GM04504 (cell line): ENCODE measurements at places on chromosomes 4 and X.

DNA sequence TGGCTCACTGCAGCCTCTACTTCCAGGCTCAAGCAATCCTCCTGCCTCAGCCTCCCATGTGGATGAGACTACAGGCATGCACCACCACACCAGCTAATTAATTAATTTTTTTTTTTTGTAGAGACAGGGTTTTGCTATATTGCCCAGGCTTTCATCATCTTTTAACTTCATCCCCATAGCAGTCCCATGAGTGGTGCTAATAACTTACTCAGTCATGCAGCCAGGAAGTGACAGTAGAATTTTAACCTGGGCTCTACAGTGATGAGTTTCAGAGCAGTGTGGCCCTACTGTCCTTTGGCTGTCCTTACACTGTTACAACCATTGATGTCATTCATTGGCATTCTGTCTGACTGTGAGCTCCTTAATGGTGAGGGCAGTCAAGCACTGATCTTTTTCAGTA lies 3.9 kb upstream of the OCIAD2 start:
- DNase-seq = no peak

DNA sequence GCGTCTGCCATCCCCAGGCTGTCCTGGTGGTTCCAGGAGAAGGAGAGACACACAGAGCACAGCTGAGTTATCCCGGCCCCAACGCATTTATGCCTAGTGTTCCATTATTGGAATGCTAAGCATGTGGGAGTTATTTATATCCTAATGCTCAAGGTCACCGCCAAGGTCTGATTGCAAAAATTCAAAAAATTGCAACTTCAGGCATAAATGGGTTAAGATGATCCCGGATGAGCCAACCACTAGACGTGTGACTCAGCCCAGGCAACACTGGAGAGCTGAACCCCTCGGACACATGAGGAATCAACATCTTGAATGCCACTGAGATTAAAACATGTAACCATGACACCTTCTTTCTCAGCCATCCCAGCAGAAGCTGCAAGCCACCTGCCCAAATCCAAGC lies 3.8 kb upstream of the ZCCHC4 start:
- peak; percentile 16 for DNase-seq

DNA sequence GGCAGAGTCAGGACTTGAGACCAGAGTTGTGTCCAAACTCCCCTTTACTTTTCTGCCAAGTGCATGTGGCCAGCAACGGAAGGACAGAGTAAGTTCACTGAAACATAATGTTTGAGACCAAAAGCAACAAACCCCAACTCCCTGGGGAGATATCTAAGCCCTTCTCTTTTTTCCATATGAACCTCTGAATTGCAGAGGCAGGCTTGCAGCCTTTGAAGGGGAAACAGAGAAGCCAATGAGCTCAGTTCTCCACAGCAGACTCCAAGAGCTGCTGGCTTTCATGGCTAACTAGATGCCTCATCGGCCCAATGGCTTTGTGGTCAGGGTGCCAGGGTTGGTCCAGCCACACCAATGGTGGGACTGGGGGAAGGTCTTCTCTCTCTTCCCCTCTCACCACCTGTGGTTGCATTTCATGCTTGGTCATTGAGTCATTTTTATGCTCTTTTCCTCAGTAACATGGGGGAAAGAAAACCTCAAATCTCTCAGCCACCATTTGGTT lies 34.0 kb downstream of the STARD8 start:
- DNase-seq = no peak

DNA sequence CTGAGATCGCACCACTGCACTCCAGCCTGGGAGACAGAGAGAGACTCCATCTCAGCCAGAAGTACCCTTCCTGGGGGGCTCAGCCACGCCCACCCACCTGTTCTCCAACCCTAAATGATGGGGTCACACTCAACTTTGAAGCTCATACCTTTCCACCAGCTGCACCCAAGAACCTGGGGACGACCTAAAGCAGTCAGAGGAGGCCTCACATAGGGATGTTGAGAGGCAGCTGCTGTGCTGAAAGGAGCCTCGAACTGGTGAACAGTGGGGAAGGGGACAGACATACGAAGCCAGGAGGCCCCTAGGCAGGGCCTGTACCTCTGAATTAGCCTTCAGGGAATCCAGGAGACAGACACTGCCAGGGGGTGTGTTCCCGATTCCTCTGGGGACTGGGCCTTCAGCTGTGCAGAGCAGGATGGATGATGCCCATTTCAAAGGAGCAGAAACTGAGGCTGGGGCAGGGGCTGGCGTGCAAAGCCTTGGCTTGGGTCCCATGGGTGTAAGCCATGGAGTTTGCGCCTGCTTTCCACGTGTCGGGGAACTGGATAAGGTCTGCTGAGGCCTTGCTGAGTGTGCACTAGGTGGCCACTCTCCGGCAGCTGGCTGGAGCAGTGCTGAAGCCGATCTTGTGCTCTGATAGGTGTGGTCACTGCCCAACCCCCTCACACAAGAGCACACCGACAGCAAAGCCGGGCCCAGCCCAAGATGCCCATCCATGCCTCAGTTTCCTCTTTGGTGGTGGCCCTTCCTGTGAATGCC lies 130.8 kb downstream of the CPZ start:
- no peak for DNase-seq

DNA sequence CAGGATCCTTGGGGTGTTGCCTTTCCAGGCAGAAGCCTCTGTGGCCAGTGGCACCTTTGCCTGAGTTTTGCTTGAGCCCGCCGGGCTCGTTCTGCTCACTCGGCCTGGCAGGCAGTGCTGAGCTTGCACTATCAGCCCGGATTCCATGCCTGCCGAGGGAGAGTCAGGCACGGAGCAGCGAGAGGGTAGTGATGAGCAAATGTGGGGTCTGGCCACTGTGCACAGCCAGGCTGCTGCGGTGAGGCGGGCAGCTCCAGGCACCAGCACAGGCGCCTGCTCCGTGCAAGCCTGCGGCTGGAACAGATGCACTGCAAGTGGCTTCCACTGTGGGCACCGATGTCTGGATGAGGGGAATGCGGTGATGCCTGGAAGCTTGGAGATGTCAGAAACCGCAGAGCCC lies 619.2 kb downstream of the RAPGEF2 start:
- DNase-seq = no peak

GRCh38 chr4:2768921-2769336 lies 12.8 kb upstream of the TNIP2 start:
- no peak for DNase-seq

DNA sequence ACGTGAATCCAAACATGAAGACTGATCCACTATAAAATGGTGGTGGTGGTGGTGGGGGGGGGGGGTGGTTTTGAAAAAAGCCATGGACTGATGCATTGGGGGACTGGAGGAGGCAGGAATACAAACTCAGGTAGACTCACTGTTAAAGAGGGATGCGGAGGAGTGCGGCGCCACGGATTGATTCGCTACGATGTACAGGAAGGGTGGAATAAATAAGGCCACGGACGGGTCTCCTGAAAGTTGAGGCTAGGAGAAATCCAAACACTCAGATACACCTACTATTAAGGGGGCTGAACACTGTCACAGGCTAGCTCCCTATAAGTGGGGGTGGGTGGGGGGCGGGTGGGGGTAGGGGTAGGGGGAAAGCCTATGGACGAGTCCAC lies 591 bp downstream of the ELK1 start:
- DNase-seq = no peak

- no peak for DNase-seq
Observed at GRCh38 chr4:77196866-77197265, 39.9 kb downstream of the CCNG2 start.
